ENCODE measurements at places on chromosomes 6 and 20.

GRCh38 chr6:83862776-83863471, 3.4 kb downstream of the CYB5R4 start:
- no peak for DNase-seq

DNA sequence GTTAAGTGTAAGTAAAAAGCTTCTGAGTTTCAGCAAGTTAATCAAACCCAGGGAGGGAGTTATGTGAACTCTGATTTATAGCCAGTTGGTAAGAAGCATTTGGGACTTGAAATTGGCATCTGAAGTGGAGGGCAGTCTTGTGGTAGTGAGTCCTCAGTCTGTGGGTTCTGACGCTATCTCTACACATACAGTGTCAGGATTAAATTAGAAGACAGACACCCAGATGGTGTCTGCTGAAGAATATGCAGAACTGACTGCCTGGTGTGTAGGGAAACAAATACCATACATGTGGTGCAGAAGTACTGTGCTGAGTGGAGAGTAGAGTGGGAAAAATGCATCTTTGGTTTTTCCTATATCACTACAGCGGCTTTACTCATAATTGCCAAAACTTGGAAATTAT, 43.5 kb upstream of the PLN start:
- no peak for DNase-seq

GRCh38 chr20:1002682-1003561, 811 bp upstream of the RSPO4 start:
- DNase-seq, result peak; percentile 85

GRCh38 chr20:10474606-10475184, 39.6 kb downstream of the SLX4IP start:
- no peak for DNase-seq

- peak; percentile 66 for DNase-seq
Measured at GRCh38 chr20:36836591-36837269, 39.2 kb upstream of the TLDC2 start.

DNA sequence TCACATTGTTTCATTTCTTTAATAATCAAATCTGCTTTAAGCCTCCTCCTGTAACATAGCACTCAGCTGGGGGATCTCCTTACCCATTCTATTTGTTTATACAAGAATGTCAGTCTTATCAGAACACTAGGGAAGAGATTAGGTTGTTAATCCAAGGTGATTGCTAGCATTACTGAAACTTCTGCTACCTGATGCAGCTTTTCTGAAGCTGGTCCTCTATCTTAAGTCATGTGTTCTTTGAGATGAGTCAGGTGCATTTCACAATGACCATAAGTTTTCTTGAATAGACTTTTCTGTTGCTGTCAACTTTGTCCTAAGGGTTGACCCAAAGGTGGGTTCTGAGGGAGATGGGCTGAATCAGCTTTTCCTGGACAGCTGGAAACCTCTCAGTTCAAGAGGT, 60.7 kb upstream of the SYNCRIP start:
- DNase-seq, result no peak
